ENCODE measurements at places on chromosomes 11 and 22. TPM values are rescaled to one million over a fixed set of nuclear protein-coding genes. Genes with fewer than 3 reads are reported as not detected.

SMIM35 gene
- total RNA-seq = not detected

PRR33 gene
- not detected for total RNA-seq

GNAZ gene
- 0.38 TPM for total RNA-seq

SEC14L6 gene
- total RNA-seq = under 0.01 TPM

OR2D2 gene
- total RNA-seq = 0.25 TPM

OR52H1 gene
- total RNA-seq = 0.13 TPM

P2RX6 gene
- total RNA-seq = not detected

RFPL1 gene
- total RNA-seq = not detected

LRRC55 gene
- total RNA-seq = 0.13 TPM

C11orf91 gene
- total RNA-seq = not detected

ZP1 gene
- not detected for total RNA-seq

TMPRSS5 gene
- total RNA-seq = 0.13 TPM

OR51B2 gene
- total RNA-seq = not detected
